ENCODE measurements at places on chromosomes 6 and 20.

DNA sequence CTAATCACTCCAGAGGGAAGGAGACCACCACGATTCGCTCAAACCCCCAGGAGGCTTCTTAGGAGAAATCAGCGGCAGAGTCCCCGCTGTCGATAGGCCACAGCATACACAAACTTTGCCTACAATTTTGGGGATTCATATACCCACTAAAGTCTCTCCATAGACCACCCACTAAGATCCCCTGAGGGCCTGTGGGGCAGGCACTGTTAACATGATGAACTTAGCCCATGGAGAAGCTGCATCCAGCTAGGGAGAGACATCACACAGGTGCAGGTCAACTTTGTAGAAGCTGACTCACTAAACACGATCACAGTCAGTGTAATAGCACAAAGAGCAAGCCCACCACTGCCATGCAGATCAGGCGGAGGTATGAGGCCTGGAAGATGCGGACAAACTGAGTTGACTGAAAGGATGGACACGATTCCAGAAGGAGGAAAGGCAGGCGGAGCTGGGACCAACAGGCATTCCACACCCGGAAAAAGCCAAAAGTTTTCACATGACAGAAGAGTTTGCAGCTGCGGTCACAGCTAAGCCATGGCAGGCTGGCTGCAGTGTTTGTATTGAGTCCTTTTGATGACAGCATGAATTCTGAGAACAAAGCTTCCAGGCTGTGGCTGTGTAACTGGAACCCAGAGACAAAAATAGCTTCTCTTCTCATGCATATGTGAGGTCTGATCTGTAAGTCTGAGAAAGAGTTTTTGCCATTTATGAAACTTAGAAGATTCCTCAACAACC lies 75.7 kb upstream of the QKI start:
- no peak for DNase-seq

DNA sequence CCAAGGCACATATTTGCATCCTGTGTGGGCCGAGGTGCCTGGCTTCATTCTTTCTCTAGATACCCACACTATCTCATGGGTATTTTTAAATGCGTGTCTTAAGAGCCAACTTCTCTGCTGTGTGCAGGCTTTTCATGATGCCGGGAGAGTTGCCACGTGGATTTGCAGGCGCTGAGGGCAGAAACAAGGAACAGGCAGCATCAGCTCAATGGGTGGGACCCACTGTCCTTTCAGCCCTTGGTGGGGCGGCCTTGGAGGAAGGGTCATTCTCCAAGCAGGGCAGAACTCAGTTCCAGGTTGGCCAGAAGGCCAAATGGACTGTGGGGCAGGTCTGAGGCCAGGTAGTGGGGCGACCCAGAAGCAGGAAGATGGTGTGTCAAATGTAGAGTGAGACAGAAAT lies 84.7 kb downstream of the PHACTR3 start:
- no peak for DNase-seq

DNA sequence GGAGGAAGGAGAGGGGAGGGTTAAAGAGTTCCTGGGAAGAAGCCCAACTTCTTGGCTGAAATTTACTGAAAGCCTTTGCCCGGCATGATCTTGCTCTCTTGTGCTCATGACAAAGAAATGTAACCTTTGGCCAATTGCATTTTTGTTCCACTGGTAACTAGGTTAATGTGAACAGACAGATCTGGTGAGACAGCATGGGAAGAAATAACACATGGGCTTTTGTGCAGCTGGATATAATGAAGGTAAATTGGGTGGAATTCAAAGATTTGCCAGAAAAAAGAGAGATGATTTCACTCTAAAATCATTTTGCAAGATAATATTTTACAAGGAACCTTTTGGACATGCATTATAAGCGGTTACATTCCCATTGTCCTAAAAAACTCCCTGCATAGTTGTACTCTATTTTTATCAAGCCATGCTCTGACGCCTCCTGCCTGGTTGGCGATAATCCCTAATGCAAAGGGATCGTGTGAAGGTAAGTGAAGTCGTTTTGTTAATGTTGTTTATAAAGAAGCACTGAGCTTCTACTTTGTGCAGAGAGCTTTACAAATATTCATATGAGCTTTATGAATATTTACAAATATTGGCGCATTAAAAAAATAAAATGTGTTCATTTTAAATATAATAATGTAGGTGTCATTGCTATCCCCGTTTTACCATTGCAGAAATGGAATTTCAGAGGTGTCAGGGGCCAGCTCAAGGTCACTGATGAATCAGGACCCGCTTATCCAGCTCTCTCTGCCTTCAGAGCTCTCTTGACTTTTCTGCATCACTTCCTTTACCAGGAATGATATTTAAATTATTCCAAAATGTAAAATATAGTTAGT lies 161.3 kb upstream of the AGPAT4 start:
- DNase-seq: no peak

- no peak for DNase-seq
Observed at GRCh38 chr20:39674842-39675241, 712.7 kb downstream of the DHX35 start.

DNA sequence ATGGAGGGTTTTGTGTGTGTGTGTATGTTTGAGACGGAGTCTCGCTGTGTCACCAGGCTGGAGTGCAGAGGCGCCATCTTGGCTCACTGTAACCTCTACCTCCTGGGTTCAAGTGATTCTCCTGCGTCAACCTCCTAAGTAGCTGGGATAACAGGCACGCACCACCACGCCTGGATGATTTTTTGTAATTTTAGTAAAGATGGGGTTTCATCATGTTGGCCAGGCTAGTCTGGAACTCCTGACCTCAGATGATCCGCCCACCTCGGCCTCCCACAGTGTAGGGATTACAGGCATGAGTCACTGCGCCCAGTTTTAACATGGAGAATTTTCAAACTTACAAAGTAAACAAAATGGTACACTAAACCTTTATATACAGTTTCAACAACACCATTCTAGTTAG lies 22.8 kb downstream of the AMD1 start:
- DNase-seq: no peak

GRCh38 chr6:157068691-157069324 lies 254.5 kb downstream of the TMEM242 start:
- DNase-seq: no peak

- DNase-seq: no peak
Observed at GRCh38 chr6:53524455-53524815, 20.5 kb downstream of the GCLC start.

DNA sequence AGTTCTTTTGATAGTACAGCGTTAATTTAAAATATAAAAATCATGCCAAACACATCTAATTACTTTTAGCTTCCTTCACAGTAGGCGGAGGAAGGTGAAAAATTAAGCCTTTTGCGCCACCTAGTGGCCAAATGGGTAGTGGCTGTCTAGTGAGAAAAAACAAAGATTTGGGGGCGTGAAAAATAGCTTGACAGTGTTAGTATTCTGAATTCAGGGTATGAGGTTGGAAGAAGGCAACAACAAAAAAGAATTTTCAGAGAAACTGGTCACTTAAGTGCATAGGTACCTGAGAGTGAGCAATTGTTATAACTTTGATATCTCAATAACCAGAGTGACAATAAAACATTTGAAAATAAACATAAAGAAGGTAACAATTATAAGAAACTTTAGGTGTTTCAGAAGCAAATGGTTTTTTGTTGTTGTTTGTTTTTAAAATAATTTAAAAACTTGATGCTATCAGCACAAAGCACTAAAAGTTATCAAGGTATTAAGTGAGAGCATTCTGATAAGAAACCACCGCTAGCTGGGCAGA lies 14.3 kb downstream of the PSMB9 start:
- DNase-seq: peak; percentile 74

DNA sequence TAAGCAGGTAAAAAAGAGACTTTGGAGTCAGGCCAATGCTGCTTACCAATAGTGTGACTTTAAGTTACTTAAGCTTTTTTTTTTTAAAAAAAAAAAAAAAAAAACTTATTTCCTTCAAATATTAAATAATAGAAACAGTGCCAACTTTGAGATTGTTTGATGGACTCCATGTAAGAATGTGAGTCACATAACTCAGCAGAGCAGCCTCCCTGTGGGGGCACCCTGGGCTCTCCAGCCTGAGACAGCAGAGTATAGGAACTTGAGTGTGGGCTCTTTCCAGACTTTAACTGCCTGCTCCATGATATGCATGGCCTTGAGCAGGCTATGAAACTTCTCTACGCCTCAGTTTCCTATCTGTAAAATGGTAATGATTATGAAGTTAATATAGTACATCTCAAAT lies 113.3 kb upstream of the SAMD5 start:
- no peak for DNase-seq

DNA sequence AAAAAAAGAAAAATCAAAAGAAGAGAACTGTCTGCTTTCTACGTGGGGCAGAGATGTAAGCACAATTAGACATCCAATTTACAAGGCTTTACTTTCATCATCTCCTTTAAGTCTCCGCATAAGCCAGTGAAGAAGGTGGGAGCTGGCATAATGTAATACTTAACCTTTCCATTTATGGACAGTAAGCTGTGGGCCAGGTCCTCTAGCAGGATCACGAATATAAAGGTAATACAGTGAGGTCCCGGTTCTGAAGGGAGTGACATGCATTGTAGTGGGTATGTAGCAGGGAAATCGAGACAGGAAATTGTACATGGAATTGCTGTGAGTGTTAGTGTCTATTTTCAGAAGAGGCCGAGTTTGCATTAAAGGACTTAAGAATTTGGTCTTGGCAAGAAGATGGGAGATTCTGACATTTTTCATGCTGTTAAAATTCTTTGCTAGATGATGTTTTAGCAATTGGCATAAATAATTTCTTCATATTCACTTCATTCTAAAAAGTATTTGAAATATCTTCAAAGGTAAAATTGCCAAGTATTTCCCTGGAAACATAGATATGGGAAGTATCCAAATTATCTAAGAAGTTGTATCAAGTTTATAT lies 20.4 kb upstream of the POPDC3 start:
- DNase-seq: no peak

- DNase-seq: no peak
Observed at GRCh38 chr6:118356686-118357085, 191.4 kb upstream of the PLN start.

GRCh38 chr20:43920797-43921196 lies 6.1 kb downstream of the TOX2 start:
- no peak for DNase-seq

DNA sequence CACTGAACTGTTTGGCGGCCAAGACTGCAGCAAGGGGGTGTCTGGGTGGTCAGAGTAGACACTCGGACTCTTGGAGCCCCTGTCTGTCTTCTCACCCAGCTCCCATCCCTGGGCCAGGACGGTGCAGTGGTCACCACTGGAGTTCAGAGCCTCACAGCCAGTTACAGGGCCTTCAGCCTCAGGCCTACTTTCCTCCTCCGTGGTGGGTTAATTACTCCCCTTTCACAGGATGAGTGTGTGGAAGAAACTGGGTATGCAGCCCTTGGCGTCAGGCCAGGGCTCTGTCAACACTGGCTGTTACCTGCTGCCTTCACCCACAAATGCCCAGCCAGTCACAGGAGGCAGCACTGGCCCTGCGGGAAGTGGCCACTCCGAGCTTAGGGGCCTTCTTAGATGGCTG lies 1.8 kb upstream of the YTHDF1 start:
- no peak for DNase-seq

DNA sequence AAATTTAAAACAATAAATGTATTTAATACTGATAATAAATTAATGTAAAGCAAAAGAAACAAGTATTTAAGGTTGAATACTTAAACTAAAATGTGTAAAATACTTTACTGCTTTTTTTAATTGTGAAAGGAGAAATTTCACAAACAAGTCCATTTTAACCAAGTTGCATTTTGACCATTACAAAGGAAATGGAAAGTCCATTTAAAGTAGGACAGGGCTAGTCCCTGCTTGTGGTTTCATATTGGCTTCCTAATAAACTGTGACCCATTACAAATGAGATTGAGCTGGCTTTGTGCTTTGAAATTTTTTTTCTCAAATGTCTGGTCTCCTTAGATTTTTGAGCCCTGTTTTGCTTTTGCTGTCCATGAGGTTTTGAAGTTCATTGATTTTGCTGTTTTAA lies 527.6 kb downstream of the MAFB start:
- DNase-seq: no peak

DNA sequence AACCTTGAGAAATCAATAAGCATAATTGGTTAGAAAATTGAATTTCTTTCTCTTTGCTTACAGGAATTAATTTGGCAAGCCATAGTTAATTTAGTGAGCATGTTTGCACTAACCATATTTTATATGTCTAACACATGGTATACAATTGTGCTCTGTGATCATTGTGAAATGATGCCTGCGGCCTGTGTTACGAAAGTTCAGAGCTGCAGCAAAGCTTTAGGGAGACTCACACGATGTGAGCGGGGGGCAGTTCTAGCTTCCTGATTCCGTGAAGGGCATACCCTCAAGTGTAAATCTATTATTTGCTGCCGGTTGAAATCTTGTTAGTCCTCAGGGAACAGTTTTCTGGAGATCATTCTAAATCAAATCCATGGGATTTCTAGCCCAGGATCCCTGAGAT lies 25.5 kb upstream of the ADTRP start:
- DNase-seq: no peak

- no peak for DNase-seq
Observed at GRCh38 chr6:118844915-118845314, 49.0 kb upstream of the ASF1A start.

- DNase-seq: no peak
Observed at GRCh38 chr6:130931683-130932082, 104.5 kb downstream of the SMLR1 start.

DNA sequence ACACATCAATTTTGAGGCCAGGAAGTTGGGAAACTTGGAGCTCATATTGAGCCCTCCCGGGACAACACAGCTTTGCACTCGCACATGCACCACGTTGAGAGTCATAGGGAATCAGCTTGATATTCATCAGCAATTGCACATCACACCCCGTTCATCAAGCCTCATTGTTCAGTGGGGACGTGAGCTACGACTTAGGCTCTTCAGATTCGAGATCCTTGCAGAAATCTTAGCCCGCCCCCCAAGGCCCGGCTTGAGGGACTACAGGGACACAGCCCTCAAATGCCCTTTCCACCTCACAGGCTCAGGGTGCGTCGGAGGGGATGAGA lies 93.0 kb upstream of the MAFB start:
- no peak for DNase-seq

- DNase-seq: no peak
Observed at GRCh38 chr6:2852921-2853322, 11.3 kb upstream of the SERPINB1 start.

DNA sequence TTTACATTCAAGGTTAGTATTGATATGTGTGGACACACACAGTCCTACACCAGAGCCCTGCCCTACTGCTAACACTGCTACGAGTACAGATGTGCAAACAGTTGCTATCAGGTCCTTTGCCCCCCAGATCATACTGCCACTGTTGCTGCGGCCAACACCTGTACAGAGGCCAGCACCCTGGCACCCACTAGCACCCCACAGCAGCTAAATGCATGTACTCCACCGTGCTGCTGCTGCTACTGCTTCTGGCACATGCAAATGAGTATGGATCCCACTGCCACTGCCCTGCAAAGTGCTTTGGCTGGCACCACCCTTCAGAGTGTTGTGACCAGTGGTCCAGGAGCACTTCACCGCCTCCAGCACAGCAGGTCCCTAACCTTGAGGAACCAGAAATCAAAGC lies 621.9 kb downstream of the GRIK2 start:
- no peak for DNase-seq

Measured in Kasumi-1 (cell line).